ENCODE measurements at places on chromosomes 12 and 14. TPM values are rescaled to one million over a fixed set of nuclear protein-coding genes. Genes with fewer than 3 reads are reported as not detected.

WNT1 gene
- total RNA-seq, result not detected

LMO3 gene
- total RNA-seq, result not detected

RBM19 gene
- total RNA-seq, result 23.8 TPM

C14orf132 gene
- 1.3 TPM for total RNA-seq

KIF21A gene
- total RNA-seq, result 19.0 TPM

DNA sequence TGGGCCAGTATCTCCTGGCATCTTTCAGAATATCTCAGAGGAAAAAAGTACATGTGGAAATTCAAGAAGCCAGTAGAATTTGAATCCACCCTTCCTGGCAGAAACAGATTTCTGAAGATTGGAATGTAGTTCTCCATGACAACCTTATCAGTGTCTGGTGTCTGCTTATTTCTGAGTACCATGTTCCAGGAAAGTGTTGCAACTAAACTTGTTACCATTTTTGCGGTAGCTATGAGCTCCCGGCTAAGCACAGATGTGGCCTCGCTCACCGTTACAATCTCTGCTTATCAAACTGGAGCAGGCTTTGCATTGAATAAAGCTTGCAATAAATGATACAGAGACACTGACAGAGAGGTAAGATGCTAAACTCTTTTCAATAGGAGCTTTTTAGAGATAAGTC is 13.0 kb upstream of the ITPR2 start:
- DNase-seq, result no peak

GRCh38 chr14:88312257-88312656 is 10.8 kb downstream of the KCNK10 start:
- DNase-seq, result no peak

DNA sequence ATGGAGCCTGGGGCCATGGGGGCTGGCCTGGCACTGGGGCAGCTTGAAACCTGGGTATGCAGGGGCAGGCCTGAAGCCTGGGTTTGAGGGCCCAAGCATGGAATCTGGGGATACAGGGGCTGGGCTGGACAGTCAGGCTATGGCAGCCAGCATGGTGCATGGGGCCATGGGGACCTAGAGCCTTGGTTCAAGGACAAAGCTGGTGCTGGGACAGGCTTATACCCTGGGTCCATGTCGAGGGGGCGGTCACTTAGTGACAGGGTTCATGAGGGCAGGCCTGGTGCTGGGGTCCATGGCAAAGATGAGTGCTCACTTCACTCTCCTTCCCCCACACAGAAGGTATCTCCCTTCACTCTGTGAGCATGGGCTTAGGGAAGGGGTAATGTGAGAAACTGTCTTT is 116.2 kb downstream of the BBS10 start:
- DNase-seq, result no peak

DNA sequence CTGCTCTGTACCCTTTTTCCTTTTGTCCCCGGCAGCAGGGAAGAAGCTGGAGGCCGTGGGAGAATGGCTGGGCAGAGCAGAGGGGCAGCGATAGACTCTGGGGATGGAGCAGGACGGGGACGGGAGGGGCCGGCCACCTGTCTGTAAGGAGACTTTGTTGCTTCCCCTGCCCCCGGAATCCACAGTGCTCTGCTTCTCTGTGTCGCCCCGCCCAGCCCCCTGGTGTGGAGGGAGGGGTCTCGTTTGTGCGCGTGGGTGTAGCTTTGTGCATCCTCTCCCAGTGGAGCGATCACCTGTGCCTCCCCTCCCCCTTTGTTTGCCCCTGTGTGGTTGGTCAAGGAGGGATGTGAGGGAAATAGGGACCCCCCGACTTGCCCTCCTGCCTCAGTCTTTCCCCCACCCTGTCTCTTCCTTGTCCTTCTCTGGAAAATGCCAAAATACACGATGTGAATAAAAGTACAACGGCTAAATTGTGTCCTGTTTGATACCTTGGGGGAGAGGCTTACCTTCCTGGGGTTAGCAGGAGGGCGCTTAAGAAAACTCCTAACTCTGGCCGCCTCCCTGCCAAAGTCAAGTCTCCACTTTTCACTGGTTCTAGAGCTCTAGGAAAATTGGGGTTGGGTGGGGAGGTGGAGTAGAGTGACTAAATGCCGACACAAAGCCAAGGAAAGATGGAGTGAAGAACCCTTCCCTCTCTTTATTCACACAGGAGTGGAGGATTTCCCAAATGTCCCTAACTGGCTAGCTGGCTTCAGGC is 990 bp upstream of the TPI1 start:
- no peak for DNase-seq

GRCh38 chr14:68182492-68182891 is 362.9 kb downstream of the RAD51B start:
- DNase-seq, result no peak

GRCh38 chr14:59768855-59769375 is 101.7 kb downstream of the RTN1 start:
- no peak for DNase-seq
